ENCODE measurements at places on chromosomes 5 and 9. TPM values are rescaled to one million over a fixed set of nuclear protein-coding genes. Genes with fewer than 3 reads are reported as not detected.

- peaks cover 12% of the 10 kb centered on the region for H3K27me3 ChIP-seq
- no peak overlapping the region for H3K27ac ChIP-seq
- H3K36me3 ChIP-seq: no peaks in the 10 kb centered on the region
- no peak overlapping the region for H3K4me3 ChIP-seq
Measured at GRCh38 chr9:16267281-16268066, 603.0 kb downstream of the BNC2 start.

DNA sequence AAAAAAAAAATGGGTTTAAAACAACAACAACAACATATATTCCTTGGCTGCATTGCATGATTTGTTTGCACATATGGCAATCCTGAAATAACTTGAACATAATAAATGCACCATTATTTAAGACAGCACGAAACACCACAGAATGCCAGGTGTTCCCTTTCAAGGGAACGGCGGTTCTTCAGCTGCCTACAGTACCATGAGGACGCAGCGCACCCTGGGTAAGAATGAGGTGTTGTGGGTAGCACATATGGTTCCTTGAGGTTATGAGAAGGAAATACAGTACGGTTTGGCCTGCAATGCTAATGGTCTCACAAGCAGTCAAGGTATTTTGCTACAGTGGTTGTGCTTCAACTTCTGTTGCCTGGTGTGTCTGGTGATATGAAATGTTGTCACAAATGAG lies 174.8 kb downstream of the SLC12A2 start:
- H3K36me3 ChIP-seq: peaks cover 49% of the 10 kb centered on the region
- DNase-seq: no peak

GRCh38 chr9:102700936-102701335 lies 294.2 kb upstream of the CYLC2 start:
- H3K4me1 ChIP-seq: no peaks in the 10 kb centered on the region
- H3K27ac ChIP-seq: no peak overlapping the region
- H3K27me3 ChIP-seq: no peaks in the 10 kb centered on the region
- no peaks in the 10 kb centered on the region for H3K36me3 ChIP-seq
- no peak overlapping the region for H3K4me3 ChIP-seq
- peak; percentile 5 for DNase-seq

GRCh38 chr5:148794275-148794674 lies 32.1 kb upstream of the ADRB2 start:
- H3K4me3 ChIP-seq: no peak overlapping the region
- H3K4me1 ChIP-seq: peaks cover 49% of the 10 kb centered on the region
- H3K27me3 ChIP-seq: no peaks in the 10 kb centered on the region
- peak; percentile 63 for DNase-seq
- H3K27ac ChIP-seq: peak overlapping the region; percentile 17
- no peaks in the 10 kb centered on the region for H3K36me3 ChIP-seq

Gene PHF2
- 21.7 TPM for total RNA-seq

DNA sequence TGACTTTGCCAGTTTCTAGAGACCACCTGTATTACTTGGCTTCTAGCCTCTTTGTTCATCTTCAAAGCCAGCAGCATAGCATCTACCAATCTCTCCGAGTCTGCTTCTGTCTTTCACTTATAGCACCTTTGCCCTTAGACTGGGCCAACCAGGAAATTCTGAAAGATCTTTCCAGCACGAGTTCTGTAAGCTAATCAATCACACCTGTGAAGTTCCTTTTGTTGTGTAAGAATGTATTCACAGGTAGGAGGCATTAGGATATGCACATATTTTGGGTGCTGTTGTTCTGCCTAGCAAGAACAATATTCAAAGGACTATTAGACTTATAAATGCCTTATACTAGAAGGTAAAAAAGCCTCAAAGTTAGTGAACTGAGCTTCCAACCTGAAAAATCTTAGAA lies 232.1 kb downstream of the CDH12 start:
- no peaks in the 10 kb centered on the region for H3K36me3 ChIP-seq
- H3K4me1 ChIP-seq: peaks cover 6% of the 10 kb centered on the region
- DNase-seq: no peak
- no peaks in the 10 kb centered on the region for H3K27me3 ChIP-seq

DNA sequence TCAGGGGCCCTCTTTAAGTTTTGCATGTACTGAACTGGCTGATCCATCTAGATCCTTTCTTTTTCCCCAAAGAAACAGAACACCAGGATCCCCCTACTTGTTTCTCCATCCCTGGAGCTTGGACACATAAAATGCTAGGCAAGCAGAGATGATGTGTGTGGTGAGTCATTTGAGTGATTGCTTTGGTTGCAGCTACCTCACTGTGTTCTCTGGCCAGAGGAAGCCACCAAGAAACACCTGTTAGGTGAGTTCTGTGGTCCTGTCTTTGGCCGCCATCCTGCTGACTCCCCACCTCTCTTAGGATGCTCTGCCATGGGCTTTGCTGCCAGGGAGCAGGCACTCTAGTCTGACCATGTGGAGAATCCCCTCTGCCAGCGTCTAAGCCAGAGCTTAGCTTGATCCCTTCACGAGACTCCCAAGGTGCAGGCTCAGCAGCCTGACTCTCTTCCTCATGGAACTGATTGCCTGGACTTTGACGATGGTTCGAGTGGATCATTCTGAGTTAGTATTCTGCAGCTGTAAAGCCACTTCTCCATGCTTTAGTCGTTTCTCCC lies 27.3 kb upstream of the DENND1A start:
- no peaks in the 10 kb centered on the region for H3K36me3 ChIP-seq
- H3K4me3 ChIP-seq: no peak overlapping the region
- DNase-seq: peak; percentile 27
- no peak overlapping the region for H3K27ac ChIP-seq
- peaks cover 24% of the 10 kb centered on the region for H3K27me3 ChIP-seq
- peaks cover 9% of the 10 kb centered on the region for H3K4me1 ChIP-seq

Gene PCDHA12
- total RNA-seq: 6.1 TPM

DNA sequence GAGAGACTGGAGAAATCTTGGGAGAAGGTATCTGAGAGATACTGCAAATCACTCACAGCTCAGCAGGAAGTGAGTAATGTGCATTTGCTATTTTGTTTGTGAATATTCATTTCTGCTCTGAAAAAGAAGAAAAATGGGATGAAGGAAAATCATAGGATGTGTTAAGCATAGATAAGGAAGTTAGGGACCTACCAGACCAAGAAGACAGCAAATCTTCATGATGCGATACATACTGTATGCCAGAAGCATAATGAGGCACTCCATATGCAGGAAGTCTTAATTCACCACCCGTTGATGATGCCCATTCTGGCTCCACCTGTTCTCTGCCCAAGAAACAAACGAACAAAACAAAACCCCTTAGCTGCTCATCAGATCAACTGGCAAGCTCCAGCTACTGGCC lies 6.1 kb upstream of the DAPK1 start:
- no peaks in the 10 kb centered on the region for H3K36me3 ChIP-seq
- no peak overlapping the region for H3K27ac ChIP-seq
- H3K4me3 ChIP-seq: no peak overlapping the region
- peaks cover 27% of the 10 kb centered on the region for H3K4me1 ChIP-seq
- no peak for DNase-seq

- H3K36me3 ChIP-seq: no peaks in the 10 kb centered on the region
- no peaks in the 10 kb centered on the region for H3K4me1 ChIP-seq
- DNase-seq: peak; percentile 60
- H3K4me3 ChIP-seq: no peak overlapping the region
Measured at GRCh38 chr5:168822745-168823281, 243.6 kb upstream of the PANK3 start.

DNA sequence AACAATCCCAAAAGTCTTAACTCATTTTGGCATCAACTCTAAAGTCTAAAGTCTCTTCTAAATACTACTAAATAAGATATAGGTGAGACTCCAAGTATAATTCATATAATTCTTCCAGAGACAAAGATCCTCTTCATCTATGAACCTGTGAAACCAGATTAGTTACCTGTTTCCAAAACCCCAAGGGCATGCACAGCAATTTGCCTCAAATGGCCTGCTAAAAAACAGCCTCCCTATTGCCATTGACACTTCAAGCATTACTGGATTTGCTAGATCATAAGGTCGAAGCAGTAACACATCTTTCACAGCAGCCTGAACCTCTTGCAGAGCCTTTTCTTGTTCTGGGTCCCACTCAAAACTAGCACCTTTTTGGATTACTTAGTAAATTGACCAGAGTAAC lies 20.3 kb upstream of the GABRG2 start:
- H3K27me3 ChIP-seq: peaks cover 26% of the 10 kb centered on the region
- no peaks in the 10 kb centered on the region for H3K36me3 ChIP-seq
- no peaks in the 10 kb centered on the region for H3K4me1 ChIP-seq
- no peak overlapping the region for H3K27ac ChIP-seq

DNA sequence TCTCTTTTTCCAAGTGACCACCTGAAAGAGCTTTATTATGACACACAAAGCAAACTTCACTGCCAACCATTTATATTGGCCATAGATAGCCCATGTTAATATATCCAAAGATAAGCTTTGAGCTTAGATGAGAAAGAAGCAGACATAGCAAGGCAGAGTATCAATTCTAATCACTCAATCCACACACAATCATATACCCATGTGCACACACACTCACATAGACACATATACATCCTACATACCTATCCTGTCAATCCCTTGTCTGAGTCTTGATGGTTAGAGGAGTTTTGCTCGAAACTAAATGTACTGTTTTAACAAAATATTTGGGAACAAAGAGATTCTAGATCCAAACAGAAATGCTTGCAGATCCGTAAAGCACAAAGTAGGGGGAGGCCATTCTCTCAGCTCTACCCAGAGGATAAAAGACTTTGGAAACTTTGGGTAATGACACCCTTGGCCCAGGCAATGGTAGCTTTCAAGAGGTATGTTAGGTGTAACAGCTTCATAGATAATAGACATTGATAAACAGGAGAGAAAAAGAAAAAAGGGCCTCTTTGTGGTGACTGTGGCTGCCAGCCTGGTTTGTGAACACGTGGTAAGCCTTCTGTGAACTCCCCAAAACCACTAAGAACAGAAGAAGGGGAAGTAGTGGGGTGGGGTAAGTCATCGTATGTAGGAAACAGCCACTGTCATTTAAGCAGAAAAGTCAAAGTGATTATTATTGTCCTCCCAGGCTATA lies 121.6 kb downstream of the TLR4 start:
- DNase-seq: no peak
- no peaks in the 10 kb centered on the region for H3K36me3 ChIP-seq
- no peak overlapping the region for H3K4me3 ChIP-seq
- H3K27me3 ChIP-seq: no peaks in the 10 kb centered on the region
- no peak overlapping the region for H3K27ac ChIP-seq
- no peaks in the 10 kb centered on the region for H3K4me1 ChIP-seq

GRCh38 chr9:109241207-109241606 lies 74.2 kb upstream of the FRRS1L start:
- DNase-seq: no peak
- H3K36me3 ChIP-seq: peaks cover 32% of the 10 kb centered on the region
- H3K27me3 ChIP-seq: no peaks in the 10 kb centered on the region
- H3K4me1 ChIP-seq: peaks cover 34% of the 10 kb centered on the region
- no peak overlapping the region for H3K27ac ChIP-seq

GRCh38 chr5:164148292-164148691 lies 642.9 kb downstream of the MAT2B start:
- H3K4me1 ChIP-seq: no peaks in the 10 kb centered on the region
- no peak overlapping the region for H3K27ac ChIP-seq

GRCh38 chr9:13586587-13587374 lies 307.3 kb upstream of the MPDZ start:
- H3K4me1 ChIP-seq: no peaks in the 10 kb centered on the region
- no peak overlapping the region for H3K4me3 ChIP-seq
- no peak overlapping the region for H3K27ac ChIP-seq
- H3K36me3 ChIP-seq: no peaks in the 10 kb centered on the region
- no peak for DNase-seq
- no peaks in the 10 kb centered on the region for H3K27me3 ChIP-seq

GRCh38 chr9:86445671-86446070 lies 91.5 kb upstream of the TUT7 start:
- H3K27ac ChIP-seq: peak overlapping the region; percentile 28
- no peak overlapping the region for H3K4me3 ChIP-seq
- H3K36me3 ChIP-seq: no peaks in the 10 kb centered on the region
- no peaks in the 10 kb centered on the region for H3K4me1 ChIP-seq

GRCh38 chr9:134324359-134325095 lies 1.7 kb upstream of the RXRA start:
- H3K27ac ChIP-seq: peak overlapping the region; percentile 94
- DNase-seq: peak; percentile 26
- H3K27me3 ChIP-seq: no peaks in the 10 kb centered on the region
- peak overlapping the region; percentile 81 for H3K4me3 ChIP-seq
- H3K4me1 ChIP-seq: peaks cover 29% of the 10 kb centered on the region

DNA sequence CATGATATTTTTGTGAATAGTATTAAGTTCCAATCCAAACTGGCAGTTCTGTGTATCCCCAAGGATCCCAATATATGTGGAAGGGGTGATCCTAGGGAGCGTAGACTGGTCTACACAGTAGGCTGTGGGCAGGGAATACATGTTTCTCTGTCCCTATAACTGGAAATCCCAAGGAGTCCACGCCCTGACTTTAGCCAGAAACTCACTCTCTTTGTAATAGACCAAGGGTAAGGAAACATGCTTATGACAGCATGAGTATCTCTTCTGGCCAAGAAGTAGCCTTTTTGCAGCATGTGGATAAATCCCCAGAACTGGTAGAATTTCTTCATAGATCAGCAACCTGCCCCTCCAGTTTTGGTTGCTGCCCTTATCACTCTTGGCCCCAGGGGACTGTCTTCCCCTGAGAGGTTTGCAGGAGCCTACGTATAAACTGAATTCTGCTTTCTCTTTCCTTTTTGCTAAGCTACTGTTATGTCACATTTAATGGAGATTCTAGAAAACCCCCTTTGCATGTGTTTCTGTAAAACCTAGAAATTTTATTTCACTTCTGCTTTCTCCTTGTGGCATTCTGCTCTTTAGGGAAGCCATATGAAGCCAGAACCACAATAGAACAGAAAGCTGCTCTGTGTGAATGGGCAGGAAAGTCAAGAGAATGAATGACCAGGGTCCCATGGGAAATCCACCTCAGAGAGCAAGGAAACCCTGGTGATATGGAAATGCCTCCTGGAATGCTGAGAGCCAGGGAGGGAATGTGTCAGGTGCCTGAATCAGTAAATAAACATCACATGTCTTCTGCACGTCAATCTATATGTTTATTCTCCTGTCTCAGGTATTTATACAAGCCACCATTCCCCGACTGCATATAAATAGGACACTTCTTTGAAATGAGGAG lies 3.5 kb downstream of the IFNA2 start:
- no peak overlapping the region for H3K4me3 ChIP-seq
- no peak for DNase-seq
- no peak overlapping the region for H3K27ac ChIP-seq
- H3K4me1 ChIP-seq: no peaks in the 10 kb centered on the region
- no peaks in the 10 kb centered on the region for H3K36me3 ChIP-seq

Gene NAIP
- total RNA-seq: 4.1 TPM

All from MCF 10A (cell line).